Natural killer cell (primary cell): ENCODE measurements at places on chromosomes 13 and 19.
A peak's percentile ranks its signal among the peaks of the same experiment; 100 is the strongest.

GRCh38 chr13:99327126-99327525 is 19.9 kb upstream of the GPR183 start:
- no peak overlapping the region for H3K27ac ChIP-seq
- peaks cover 29% of the 10 kb centered on the region for H3K36me3 ChIP-seq
- no peaks in the 10 kb centered on the region for H3K27me3 ChIP-seq
- no peak for DNase-seq
- peaks cover 20% of the 10 kb centered on the region for H3K4me1 ChIP-seq

GRCh38 chr13:26425443-26426358 is 131.8 kb upstream of the WASF3 start:
- no peaks in the 10 kb centered on the region for H3K4me1 ChIP-seq
- no peak for DNase-seq
- no peak overlapping the region for H3K4me3 ChIP-seq
- no peak overlapping the region for H3K27ac ChIP-seq
- no peaks in the 10 kb centered on the region for H3K36me3 ChIP-seq

DNA sequence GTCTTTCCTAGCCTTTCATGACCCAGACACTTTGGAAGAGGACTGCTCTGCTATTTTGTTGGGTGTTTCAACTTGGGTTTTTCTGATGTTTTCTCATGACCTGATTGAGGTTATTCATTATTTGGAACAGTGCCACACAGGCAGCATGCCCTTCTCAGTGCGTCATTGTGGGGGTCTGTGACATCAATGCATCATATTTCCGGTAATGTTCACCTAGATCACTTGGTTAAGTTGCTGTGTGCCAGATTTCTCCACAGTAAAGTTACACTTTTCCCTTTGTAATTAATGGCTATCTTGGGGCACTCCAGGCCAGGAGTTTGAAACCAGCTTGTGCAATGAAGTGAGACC is 124.4 kb downstream of the SIPA1L3 start:
- peaks cover 21% of the 10 kb centered on the region for H3K4me1 ChIP-seq
- no peak overlapping the region for H3K4me3 ChIP-seq
- H3K36me3 ChIP-seq = no peaks in the 10 kb centered on the region

- peaks cover 20% of the 10 kb centered on the region for H3K4me1 ChIP-seq
- no peaks in the 10 kb centered on the region for H3K27me3 ChIP-seq
- DNase-seq = no peak
- no peak overlapping the region for H3K27ac ChIP-seq
- no peak overlapping the region for H3K4me3 ChIP-seq
Observed at GRCh38 chr19:2180881-2181632, 17.3 kb downstream of the DOT1L start.

DNA sequence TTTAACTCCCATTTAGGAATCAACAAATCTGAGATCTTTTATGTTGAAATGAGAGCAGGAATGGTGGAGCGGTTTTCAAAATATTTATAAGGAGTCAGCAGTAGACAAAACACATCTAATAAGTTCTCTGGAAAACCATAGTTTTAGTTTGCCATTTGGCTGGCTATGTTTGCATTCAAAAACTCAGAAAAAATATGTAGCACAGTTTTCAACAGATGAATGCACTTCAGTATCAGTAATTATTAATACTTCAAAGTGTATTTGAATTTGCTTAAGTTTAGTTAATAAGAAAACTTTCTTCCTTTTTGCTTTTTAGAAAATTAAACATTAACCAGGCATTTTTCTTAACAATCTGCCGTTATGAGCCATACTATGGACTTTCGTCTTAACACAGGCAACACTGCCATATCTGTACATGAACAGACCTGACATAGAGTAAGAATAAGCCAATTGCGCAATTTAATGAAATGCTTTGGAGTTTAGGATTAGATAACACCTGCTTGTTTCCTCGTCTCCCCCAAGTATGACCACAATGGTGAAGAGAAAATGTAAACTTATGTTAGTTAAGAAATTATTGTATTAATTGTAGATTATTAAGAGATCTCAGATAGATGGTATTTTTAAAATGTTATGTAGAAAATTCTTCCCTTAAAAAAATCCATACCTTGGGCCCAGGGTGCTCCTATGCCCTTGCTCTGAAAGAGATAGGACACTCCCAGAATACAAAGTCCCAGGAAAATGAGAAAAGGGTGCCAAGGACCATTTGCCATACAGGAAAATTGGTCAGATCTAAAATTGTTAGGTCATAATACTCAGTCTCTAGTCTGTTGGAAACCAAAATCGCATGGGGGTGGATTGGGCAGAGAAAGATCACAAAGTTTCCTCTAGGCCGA is 552.3 kb upstream of the ARGLU1 start:
- H3K27ac ChIP-seq = no peak overlapping the region
- H3K36me3 ChIP-seq = no peaks in the 10 kb centered on the region
- no peak overlapping the region for H3K4me3 ChIP-seq
- H3K27me3 ChIP-seq = no peaks in the 10 kb centered on the region

GRCh38 chr13:109152941-109153340 is 523.5 kb downstream of the MYO16 start:
- no peak overlapping the region for H3K27ac ChIP-seq
- no peaks in the 10 kb centered on the region for H3K36me3 ChIP-seq
- no peaks in the 10 kb centered on the region for H3K27me3 ChIP-seq
- no peak overlapping the region for H3K4me3 ChIP-seq

DNA sequence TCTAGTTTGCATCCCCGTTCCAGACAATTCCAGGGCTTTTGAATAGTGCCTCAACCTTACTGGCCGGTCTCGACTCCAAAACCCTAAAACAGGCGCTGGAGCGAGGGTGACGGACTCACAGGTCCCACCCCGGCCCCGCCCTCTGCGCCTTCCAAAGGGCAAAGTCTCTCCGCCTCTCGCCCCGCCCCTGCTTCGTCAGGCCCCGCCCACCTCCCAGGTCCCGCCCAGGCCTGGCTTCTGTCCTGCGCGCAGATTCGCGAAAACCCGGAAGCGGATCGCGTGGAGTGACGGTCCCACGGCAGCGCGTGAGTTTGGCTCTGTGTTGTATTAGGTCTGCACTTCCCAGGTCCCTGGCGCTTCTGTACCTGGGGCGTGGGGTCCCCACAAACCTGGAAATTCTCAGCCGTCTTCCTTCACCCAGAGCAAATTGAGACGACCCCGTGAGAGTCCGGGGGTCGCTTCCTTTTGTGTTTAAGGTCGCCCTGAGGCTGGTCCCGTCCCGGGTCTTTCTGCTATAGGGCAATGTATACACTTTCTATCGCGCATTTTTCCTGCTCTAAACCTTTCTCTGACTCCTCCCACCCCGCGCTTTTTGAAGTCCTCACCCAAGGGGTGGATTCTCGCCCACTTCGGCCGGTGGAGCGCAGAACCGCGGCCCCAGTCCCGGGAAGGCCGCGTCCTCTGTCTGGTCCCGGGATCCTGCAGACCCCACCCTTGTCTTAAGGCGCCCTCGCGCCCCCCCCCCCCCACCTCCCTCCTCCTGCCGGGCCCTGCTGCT is at the start of gene ZNF813:
ZNF813 (plus strand) TSS at position 249 of the 778 bp plus-strand sequence. CDS start 16,090 bp downstream, outside the sequence.
- peak within 1 kb of the TSS; percentile 63 for H3K4me3 ChIP-seq
- peak within 1 kb of the TSS; percentile 57 for H3K27ac ChIP-seq
- peaks cover 14% of the 10 kb centered on the region for H3K4me1 ChIP-seq
- DNase-seq = peak; percentile 92
- no peaks in the 10 kb centered on the region for H3K36me3 ChIP-seq
- no peaks in the 10 kb centered on the region for H3K27me3 ChIP-seq

- no peaks in the 10 kb centered on the region for H3K36me3 ChIP-seq
- no peak for DNase-seq
- no peaks in the 10 kb centered on the region for H3K27me3 ChIP-seq
- no peak overlapping the region for H3K4me3 ChIP-seq
- H3K4me1 ChIP-seq = no peaks in the 10 kb centered on the region
- no peak overlapping the region for H3K27ac ChIP-seq
Observed at GRCh38 chr13:47170971-47171370, 274.1 kb upstream of the HTR2A start.

GRCh38 chr13:20398459-20398858 is 127.2 kb downstream of the CRYL1 start:
- H3K4me1 ChIP-seq = peaks cover 10% of the 10 kb centered on the region
- H3K4me3 ChIP-seq = no peak overlapping the region
- H3K27me3 ChIP-seq = no peaks in the 10 kb centered on the region
- H3K36me3 ChIP-seq = peaks cover 2% of the 10 kb centered on the region
- H3K27ac ChIP-seq = no peak overlapping the region

GRCh38 chr13:30173303-30173610 is 134.1 kb downstream of the KATNAL1 start:
- H3K4me3 ChIP-seq = no peak overlapping the region
- peaks cover 16% of the 10 kb centered on the region for H3K4me1 ChIP-seq

- H3K27ac ChIP-seq = no peak overlapping the region
- no peak for DNase-seq
- H3K27me3 ChIP-seq = no peaks in the 10 kb centered on the region
- no peaks in the 10 kb centered on the region for H3K4me1 ChIP-seq
Observed at GRCh38 chr13:109141706-109142105, 512.3 kb downstream of the MYO16 start.

DNA sequence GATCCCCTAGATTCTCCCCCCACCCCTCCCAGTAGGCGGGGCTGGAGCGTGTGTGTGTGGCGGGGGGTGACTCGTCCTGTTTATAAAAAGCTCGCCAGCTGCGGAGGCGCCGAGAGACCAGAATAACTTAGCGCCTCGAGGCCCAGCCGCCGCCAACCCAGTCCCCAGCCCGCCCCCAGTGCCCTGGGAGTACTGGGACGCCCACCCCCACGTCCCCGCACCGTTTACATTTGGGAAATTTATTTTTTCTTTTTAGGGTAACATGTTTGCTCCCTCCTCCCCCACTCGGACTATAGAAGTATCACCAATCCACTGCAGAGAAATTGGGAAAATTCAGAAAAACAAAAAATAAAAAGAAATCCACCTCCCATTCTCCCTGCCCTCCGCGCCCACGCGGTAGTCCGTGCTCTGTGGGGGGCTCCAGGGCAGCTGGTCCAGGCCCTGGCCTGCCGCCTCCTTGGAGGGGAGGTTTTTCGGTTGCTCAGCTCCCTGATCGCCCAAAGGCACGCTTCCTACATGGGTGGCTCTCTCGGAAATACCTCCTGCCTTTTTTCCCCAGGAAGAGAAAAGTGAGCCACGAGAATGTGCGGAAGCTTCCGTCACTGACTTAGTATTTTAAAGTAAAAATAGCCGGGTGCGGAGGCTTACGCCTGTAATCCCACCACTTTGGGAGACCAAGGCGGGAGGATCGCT is 1.5 kb upstream of the RAB3A start:
- peak overlapping the region; percentile 48 for H3K4me3 ChIP-seq
- no peaks in the 10 kb centered on the region for H3K36me3 ChIP-seq
- peak; percentile 59 for DNase-seq
- peaks cover 2% of the 10 kb centered on the region for H3K27me3 ChIP-seq
- H3K4me1 ChIP-seq = peaks cover 27% of the 10 kb centered on the region

GRCh38 chr13:87919956-87920355 is 248.8 kb downstream of the SLITRK5 start:
- H3K27me3 ChIP-seq = no peaks in the 10 kb centered on the region
- no peak overlapping the region for H3K4me3 ChIP-seq
- no peak for DNase-seq
- no peaks in the 10 kb centered on the region for H3K4me1 ChIP-seq

GRCh38 chr13:36794706-36795105 is 24.3 kb upstream of the RFXAP start:
- no peaks in the 10 kb centered on the region for H3K27me3 ChIP-seq
- no peak for DNase-seq
- H3K36me3 ChIP-seq = no peaks in the 10 kb centered on the region
- no peaks in the 10 kb centered on the region for H3K4me1 ChIP-seq
- no peak overlapping the region for H3K27ac ChIP-seq

DNA sequence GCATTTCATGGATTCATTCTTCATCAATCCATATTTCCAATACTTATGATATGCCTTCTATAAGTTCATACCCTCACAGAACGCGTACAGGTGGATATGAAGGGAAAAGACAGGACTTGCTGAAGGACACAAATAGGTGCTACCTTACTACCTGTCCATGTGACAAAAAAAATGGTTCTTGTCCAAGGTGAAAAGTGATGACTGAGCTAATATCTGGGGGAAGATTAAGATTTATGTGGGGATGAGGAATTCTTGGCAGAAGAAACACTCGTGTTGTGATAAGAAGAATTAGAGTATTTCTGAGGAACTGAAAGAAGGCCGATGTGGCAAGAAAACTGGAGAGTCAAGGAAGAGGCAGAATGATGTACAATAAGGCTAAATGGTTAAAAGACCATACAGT is 356.4 kb upstream of the ATXN8OS start:
- no peaks in the 10 kb centered on the region for H3K36me3 ChIP-seq
- DNase-seq = no peak
- no peak overlapping the region for H3K27ac ChIP-seq

GRCh38 chr13:106879806-106880205 is 311.9 kb upstream of the ARGLU1 start:
- H3K4me1 ChIP-seq = no peaks in the 10 kb centered on the region
- DNase-seq = no peak
- no peak overlapping the region for H3K27ac ChIP-seq
- no peaks in the 10 kb centered on the region for H3K27me3 ChIP-seq
- H3K36me3 ChIP-seq = no peaks in the 10 kb centered on the region

DNA sequence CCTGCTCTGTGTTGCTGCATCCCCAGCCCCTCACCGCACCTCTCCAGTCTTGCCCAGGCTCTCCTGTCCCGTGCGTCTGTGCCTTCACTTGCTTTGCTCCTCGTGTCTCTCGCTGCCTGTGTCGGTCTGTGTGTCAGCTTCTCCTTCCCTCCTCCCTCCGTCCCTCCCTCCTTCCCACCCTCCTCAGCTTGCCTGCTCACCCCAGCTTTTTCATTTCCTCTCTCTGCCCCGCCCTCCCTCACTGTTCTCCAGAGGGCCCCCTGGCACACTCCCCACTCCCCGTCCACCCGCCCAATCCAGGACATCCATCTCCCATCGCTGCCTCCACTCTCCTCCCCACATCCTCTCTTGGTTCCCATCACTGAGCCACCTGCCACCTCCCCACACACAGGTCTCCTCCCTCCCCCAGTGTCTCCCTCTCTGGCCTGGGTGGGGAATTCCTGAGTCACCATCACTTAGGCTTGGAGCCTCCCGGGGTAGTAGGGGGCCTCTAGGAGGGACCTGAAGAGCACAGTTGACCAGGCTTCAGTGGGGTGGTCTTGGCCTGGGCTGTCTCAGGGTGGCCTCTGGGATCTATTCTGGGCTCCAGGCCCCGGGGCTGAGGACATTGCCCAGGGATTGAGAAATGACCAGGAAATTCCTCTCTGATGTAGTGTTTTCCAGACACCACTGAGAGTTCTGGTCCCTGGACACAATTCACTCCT is at the start of gene PTGIR:
PTGIR (minus strand) TSS at position 132 of the 704 bp plus-strand sequence. CDS start 864 bp downstream, outside the sequence.
- H3K27ac ChIP-seq = no peak within 1 kb of the TSS
- H3K4me1 ChIP-seq = peaks cover 16% of the 10 kb centered on the region
- H3K36me3 ChIP-seq = no peaks in the 10 kb centered on the region

DNA sequence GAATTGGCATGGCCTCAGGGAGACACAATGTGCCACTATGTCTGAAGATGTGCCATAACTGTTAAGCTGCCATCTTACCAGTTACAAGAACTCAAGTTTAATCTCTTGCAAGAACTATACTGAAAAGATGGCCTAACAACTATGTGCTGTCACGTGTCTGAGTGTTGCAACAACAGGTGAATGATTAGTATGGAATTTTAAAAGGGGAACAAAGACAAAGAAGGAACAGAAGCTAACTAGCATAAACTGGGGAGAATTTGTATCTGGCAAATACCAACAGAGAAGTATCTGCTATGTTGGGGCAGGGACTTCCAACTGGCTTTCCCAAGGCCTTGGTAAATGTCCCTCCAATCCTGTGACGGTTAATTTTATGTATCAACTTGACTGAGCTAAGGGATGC is 11.5 kb upstream of the ACOD1 start:
- H3K36me3 ChIP-seq = no peaks in the 10 kb centered on the region
- no peaks in the 10 kb centered on the region for H3K4me1 ChIP-seq
- DNase-seq = no peak
- no peaks in the 10 kb centered on the region for H3K27me3 ChIP-seq
- no peak overlapping the region for H3K4me3 ChIP-seq
